Activated T-helper 2 cell treated with anti-CD3 and anti-CD28 coated beads, Interferon-gamma antibody, Interleukin-2, Interleukin-4, amounts not matched to agents 10 μg/mL and 5 μg/mL and 100 μg/mL, durations not matched to agents 14 hours and 24 hours and 36 hours (primary cell): ENCODE measurements at places on chromosomes 3 and 15. TPM values are rescaled to one million over a fixed set of nuclear protein-coding genes. Genes with fewer than 3 reads are reported as not detected.

SAXO2 gene
- 0.51 TPM in 1 of 2 replicates, not detected in the other for total RNA-seq

MESP2 gene
- total RNA-seq = 0.39 and 0.41 TPM in 2 replicates

DISP2 gene
- 0.05 and 0.39 TPM in 2 replicates for total RNA-seq

AADACL2 gene
- total RNA-seq = not detected in 2 replicates

POLQ gene
- 23.8 and 24.0 TPM in 2 replicates for total RNA-seq

KY gene
- not detected in 2 replicates for total RNA-seq

TP63 gene
- 5.1 and 5.6 TPM in 2 replicates for total RNA-seq

GATM gene
- total RNA-seq = 2.3 and 3.2 TPM in 2 replicates

AHSG gene
- not detected in 2 replicates for total RNA-seq
